ENCODE measurements at places on chromosomes 13 and 19. TPM values are rescaled to one million over a fixed set of nuclear protein-coding genes. Genes with fewer than 3 reads are reported as not detected.

CEACAM1 gene
- 2.3 TPM for total RNA-seq

CD79A gene
- total RNA-seq = 0.89 TPM

ZNF414 gene
- 19.3 TPM for total RNA-seq

TNNI3 gene
- total RNA-seq = 8.1 TPM

Data from A549 treated with AZD2906 at 1 μM for 4 hours (cell line).